Vagina (tissue), 2 donors: ENCODE measurements at places on chromosomes 7 and 10. TPM values are rescaled to one million over a fixed set of nuclear protein-coding genes. Genes with fewer than 3 reads are reported as not detected.

The RADIL gene
- total RNA-seq = 16.5 TPM

DNA sequence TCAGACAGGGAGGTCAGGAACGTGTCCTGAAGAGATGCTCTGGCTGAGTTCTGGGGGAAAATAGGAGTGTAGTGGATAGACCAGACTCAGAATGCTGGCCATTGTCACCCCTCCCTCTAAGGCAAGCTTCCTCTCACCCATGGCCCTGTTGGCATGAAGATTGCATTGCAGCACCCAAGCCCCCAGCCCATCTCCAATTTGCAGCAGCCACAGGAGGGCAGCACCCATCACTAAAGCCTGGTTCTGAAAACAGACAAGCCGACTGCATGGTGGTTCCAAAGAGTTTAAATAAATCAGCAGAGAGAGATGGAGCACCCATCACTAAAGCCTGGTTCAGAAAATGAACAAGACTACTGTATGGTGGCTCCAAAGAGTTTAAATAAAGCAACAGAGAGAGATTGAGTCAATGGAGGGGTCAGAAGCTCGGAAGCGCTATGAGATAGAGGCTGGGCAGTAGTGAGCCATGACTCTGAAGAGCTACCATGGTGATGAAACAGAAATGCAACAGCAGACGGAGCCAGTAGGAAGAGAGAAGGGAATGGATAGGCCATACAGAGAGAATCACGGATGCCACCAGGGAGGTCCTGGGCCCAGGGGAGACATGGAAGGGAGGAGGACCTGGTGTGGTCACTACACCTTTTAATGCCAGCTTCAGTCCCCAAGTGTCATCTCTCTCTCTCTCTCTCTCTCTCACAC lies 237.9 kb upstream of the MYO3A start:
- no peak for DNase-seq

GRCh38 chr10:121615435-121615793 lies 17.2 kb upstream of the FGFR2 start:
- no peak for DNase-seq

DNA sequence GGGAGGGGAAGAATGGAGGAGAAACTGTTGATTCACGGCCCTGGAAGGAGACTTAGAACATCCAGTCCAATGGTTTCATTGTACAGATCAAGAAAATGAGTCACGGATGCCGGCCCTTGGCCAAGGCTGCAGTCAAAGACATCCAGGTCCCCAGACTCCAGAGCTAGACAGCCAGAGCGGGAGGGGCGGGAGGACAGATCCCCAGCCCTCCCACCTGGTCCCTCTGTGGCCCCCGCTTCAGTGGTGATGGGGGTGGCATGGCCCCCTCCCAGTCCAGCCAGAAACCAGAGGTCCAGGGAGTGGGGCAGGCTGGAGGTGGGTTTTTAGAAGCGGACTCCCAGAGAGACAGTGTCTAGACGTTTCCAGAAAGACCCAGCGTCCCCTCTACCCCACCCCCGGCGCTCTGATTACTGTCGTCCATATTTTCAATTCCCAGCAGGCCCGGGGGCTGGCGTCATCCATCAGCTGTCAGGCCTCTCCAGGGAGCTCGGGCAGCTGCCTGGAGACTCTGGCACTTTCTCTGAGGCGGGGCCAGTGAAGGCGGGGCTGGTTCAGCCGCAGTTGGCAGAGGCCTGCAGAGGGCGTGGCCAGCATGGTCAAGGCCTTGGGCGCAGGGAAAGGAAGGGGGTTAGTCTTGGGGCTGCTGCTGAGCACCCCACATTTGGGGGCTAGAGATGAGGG lies 8.0 kb upstream of the HSPB1 start:
- peak; percentile 98 for DNase-seq

- peak; percentile 8 for DNase-seq
These were observed 63.9 kb upstream of the SORCS3 start for GRCh38 chr10:104577163-104577562.

The ESYT2 gene
- 82.5 TPM for total RNA-seq
